ENCODE measurements at places on chromosomes 2 and 18. TPM values are rescaled to one million over a fixed set of nuclear protein-coding genes. Genes with fewer than 3 reads are reported as not detected.
A peak's percentile ranks its signal among the peaks of the same experiment; 100 is the strongest.

DNA sequence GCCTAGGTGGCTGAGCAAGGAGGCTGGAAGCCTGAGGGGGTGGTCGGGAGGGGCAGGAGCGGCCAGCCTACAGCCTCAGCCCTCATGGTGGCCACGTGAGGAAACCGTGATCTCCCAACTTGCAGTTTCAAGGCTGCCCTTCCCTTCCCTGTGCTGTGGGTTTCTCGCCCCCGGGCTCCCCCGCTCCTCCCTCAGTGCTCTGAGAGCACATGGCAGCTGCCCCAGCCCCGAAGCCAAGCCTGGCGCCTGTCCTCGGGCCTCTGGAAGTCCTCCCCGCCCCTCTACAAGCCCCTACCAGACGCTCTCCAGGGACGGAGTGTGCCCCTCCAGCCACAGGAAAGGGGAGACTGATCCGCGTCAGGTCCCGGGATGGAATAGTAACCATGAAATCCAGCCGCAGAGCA, 586 bp upstream of the ANKRD23 start:
- no peak for DNase-seq

GRCh38 chr18:32358075-32358474, 112.6 kb downstream of the GAREM1 start:
- DNase-seq = no peak

DNA sequence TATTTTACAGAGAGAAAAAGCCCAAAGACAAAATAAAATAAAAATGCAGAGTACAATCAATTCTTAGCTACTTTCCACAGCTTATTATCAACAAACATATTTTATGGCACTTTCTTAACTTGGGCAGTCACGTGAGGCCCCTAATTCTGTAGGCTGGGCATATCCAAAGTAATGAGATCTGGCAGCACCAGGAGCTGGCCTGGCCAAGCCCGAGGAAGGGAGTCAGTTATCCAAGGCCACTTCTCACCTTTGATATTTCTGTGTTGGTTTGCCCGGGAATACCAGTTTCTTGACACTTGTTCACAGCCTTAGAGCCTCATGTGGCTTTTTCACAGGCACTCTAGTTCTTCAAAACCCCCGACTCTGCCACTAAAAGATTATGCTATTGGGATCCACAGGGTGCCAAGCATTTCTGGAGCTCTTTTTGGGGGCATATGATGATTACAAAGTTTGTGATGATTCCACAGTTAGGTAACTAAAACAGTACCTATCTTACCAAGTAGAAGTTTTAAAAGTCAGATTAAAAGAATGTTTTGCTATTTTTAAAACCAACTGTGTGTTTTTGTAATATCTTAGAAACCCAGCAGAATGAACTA, 90.4 kb downstream of the MEP1B start:
- DNase-seq = no peak

DNA sequence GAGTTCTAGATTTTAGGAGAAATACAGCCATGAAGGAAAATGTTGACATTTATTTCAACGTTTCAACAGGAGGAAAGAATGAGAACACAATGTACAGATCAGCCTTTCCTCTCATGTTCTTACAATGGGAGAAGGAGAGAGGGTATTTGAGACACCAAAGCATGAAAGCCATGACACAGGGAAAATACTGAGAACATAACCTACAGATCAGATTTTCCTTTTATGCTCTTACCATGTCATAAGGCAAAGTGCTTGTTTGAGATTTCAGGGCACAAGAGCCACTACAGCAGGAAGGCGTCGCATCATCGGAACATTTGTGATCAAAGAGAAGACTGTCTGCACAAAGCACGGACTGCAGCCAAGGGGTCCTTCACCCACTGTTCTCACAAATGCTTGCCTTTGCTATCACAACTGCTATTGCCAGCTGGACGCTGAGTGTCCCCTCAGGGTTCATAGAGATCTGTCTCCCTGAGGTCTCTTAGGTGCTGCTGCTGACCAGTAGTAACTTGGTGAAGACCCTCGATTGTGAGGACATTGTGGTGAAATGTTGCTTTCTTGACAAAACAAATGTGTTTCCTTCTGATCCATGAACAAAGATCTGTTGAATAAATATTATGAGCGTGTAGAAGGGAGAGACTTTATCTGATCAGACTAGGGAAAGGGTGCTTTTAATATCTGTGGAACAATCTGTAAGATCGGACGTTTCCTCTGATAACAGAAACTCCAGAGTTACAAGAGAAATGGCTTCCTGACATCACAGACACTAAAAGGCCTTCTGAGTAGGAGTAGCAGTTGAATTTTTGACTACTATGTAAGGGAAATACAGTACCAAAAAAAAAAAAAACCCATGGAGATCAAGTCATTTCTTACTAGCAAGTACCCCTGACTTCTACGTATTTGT, 6.4 kb upstream of the IL1RL1 start:
- DNase-seq = no peak

GRCh38 chr2:237278568-237278967, 135.4 kb downstream of the COL6A3 start:
- no peak for DNase-seq

- no peak for DNase-seq
These were observed 76.0 kb upstream of the ST8SIA5 start for GRCh38 chr18:46832849-46833248.

- no peak for DNase-seq
These were observed 215.7 kb downstream of the SLC4A10 start for GRCh38 chr2:161839926-161840325.

GRCh38 chr2:55859875-55860274, 63.7 kb downstream of the EFEMP1 start:
- DNase-seq = no peak

DNA sequence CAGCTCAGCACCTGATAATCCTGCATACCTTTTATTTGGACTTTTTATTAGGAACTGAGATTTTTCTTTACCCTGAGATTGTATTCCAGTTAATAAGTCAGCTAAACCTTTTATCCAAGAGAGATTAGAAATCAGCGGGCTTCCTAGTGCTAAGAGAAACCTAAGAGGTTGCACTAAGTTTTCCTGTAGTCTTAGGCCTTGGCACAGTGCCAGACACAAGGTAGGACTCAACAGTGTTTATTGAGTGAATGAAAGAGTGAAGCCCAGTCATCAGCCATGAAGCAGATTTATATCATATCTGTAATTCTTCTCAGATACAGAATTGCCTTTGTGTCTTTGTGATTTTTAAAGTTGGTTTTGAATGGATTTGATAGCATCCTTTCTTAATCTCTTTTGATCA, 13.6 kb downstream of the OTX1 start:
- no peak for DNase-seq

GRCh38 chr18:60417946-60418345, 45.4 kb upstream of the MC4R start:
- no peak for DNase-seq

GRCh38 chr2:58904095-58904494, 663.0 kb upstream of the FANCL start:
- DNase-seq = no peak

- no peak for DNase-seq
These were observed 3.6 kb downstream of the IGFBP2 start for GRCh38 chr2:216636551-216637450.

DNA sequence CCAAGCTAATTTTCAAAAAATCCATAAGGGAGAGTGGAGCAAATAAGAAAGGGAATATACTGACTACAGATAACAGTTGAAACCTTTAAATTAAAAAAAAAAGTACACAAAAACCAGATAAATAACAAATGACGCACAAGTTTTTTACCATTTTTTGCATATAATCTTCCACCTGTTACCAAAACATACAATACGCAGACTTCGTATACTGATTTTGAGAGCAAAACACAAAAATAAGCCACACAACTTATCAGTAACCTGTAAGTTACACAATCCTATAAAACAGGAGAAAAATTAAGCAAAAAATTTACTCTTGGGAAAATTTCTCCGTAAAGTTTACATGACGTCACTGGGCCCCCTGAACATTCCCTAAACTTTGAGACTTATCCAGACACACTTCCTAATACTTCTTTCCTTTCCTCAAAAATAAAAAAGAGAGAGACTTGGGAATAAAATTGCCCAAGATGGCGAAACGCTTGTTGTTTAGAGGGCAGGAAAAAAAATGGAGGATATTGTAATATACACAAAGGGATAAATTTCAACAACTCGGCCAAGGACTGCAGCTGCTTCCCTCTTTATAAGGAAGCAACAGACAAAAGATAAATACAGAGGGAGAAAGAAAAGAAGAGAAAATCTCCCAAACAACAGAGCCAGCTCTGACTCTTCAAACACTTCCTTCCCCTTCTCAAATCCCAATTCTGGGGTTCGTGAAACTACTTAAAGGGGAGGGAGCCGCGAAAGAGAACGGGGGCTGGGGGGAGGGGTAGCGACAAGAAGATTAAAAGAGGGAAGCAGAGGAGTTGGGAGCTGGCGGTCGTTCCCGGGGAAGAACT, 1.6 kb downstream of the BAZ2B start:
- no peak for DNase-seq

GRCh38 chr2:232281858-232282507, 96.6 kb upstream of the ALPP start:
- DNase-seq = no peak

DNA sequence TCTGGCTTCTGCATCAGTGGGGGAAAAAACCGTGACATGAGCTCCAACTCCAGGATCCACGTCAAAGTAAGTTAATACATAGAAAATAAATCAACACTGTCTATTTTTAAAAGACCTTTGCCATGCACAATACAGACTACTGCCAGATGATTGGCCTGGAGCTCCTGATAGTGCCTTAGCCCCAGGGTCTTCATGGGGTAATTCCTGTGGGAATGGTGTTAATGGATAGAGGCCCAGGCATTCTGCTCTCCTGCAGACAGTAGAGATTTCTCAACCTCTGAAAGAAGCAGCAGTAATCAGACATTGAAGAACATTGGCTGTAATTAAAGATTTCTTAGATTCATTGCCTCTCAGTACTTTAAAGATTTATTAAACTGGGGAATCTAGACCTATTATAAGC, 4.3 kb upstream of the PLCL1 start:
- DNase-seq = no peak

DNA sequence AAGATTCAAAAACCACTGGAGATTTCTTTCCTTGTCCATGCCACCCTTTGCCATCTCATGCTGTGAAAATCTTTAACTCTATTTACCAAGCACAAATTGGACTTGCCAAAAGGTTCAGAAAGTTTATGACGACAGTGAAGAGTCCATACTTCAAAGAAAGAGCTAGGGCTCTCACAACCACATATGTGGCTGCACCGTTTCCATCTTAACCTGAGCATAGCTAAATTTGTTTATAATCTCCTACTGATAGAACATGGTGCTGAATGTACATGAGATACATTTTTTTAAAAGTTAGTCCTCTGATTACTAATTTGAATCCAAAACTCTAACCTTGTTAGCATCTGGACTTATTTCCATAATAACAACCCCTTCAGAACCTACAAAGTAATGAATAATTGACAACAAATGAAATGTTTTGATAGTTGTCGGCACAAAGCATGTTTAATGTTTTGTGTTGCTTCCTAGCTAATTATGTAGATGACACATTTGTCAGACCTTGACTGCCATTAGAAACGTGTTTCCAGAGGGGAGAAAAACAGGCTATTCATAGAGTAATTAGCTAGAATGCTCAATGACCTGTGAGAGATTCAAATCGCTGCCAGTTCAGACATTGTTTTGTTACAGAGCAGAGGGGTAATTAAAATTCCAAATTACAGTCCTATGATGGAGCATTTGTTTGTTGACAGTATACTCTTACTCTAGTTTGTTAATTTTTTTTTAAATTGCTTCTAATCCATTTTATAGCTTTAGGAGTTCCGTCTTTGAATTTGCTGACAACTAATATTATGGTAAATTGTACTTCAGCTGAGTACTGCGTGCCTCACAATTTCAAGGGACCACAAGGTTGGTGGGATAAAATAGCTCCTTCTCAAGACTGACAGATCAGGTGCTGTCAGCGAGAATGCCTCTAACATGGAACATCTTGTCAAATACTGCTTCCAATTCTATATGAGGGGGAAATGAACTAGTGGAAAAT, 31.8 kb downstream of the ARHGAP15 start:
- no peak for DNase-seq

GRCh38 chr2:179814050-179814449, 47.4 kb downstream of the ZNF385B start:
- no peak for DNase-seq

- DNase-seq = no peak
These were observed 48.2 kb upstream of the KIDINS220 start for GRCh38 chr2:8885449-8886201.

DNA sequence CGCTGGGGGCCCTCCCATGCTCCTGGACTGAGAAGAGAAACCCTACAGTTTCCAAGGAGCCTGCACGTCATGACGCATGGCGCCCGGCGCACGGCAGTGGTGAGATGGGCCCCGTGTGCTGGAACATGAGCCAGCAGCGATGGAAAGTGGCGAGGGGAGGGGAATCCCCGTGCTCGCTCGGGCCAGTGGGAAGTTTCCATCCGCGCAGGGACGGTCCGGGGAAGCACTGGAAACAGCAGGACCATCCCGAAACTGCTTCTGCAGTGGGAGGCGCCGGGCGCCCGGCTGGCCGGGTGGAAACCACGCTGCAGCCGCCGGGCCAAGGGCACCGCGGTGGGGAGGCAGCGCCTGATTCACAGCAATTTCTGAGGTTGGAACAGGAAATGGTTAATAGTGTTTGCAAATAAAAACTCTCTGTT, 4.9 kb upstream of the PDCD1 start:
- peak; percentile 45 for DNase-seq

OTOF gene
- total RNA-seq = 12.3 TPM

OSBPL6 gene
- 1.8 TPM for total RNA-seq

TNFAIP6 gene
- total RNA-seq = not detected

CCDC178 gene
- total RNA-seq = not detected

ERICH2 gene
- not detected for total RNA-seq

PSMA8 gene
- 1.2 TPM for total RNA-seq

SRSF7 gene
- total RNA-seq = 406 TPM

PRKAG3 gene
- not detected for total RNA-seq
